Inflammatory macrophage (primary cell): ENCODE measurements at places on chromosomes 1 and 21.

GRCh38 chr1:208251015-208251414 lies 6.8 kb upstream of the PLXNA2 start:
- DNase-seq = no peak

- DNase-seq = no peak
Observed at GRCh38 chr1:211813590-211813989, 17.0 kb downstream of the LPGAT1 start.

- DNase-seq = no peak
Observed at GRCh38 chr1:55589671-55590297, 374.6 kb upstream of the USP24 start.

GRCh38 chr1:108808438-108808837 lies 48.5 kb downstream of the AKNAD1 start:
- DNase-seq = no peak

DNA sequence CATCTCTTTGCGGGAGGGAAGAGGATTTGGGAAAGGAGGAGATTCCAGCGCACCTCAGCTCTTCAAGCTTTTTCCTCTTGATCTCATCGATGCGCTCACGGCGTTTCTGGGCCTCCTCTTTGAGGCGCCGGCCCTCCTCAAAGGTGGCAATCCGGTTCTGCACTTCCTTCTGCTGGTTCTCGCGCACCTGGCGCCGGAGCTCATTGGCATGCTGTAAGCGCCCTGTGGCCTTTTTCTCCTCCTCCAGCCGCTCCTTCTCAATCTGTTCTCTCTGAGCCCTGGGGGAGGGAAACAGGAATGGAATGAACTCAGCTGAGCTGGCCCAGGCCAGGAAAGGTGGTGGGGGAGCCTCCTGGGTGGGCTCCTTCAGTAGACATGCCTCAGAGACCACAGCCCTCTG lies 10.4 kb upstream of the VSIG8 start:
- DNase-seq = no peak

DNA sequence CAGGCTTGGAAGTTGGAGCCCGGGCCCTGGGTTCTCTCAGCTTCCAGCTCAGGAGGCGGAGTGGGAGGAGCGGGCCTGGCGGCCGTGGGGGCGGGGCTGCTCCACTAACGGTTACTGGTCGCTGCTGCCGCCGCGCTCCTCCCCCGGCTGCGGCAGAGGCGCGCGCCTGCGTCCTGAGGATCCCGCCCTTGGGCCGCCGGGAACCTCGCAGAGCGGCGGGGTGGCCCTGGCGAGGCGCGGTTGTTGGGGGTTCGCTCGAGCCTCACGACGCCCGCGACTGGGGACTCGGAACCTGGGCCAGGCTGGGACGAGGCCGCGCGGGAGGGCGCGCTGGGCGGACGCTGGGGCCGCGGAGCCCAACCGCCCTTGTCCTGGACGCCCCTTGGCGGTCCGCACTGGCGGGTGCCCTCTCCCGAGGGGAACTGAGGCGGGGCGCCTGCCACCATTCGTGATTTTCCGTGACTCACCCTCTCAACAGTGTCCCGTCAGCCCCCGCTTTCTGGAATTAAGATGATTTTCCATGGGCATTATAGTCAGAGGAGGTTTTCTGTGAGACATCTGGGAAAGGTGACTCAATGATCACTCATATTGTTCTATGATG lies 34.1 kb downstream of the OR2G3 start:
- peak; percentile 12 for DNase-seq

DNA sequence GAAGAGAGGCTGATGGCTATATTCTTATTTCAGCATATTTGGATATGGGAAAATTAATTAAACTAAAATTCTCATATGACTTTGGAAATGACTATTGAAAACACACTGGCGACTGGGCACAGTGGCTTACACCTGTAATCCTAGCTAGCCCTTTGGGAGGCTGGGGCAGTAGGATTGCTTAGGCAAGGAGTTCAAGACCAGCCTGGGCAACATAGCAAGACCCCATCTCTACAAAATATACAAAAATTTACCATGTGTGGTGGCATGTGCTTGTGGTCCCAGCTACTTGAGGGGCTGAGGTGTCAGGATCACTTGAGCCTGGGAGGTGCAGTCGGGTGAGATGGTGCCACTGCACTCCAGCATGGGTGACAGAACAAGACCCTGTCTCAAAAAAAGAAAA lies 26.2 kb downstream of the HS2ST1 start:
- DNase-seq = no peak

GRCh38 chr1:16614361-16615252 lies 1.2 kb upstream of the NBPF1 start:
- no peak for DNase-seq

GRCh38 chr1:171742577-171742922 lies 685 bp upstream of the VAMP4 start:
- DNase-seq = peak; percentile 15

GRCh38 chr1:168507828-168508227 lies 36.0 kb downstream of the XCL2 start:
- no peak for DNase-seq

DNA sequence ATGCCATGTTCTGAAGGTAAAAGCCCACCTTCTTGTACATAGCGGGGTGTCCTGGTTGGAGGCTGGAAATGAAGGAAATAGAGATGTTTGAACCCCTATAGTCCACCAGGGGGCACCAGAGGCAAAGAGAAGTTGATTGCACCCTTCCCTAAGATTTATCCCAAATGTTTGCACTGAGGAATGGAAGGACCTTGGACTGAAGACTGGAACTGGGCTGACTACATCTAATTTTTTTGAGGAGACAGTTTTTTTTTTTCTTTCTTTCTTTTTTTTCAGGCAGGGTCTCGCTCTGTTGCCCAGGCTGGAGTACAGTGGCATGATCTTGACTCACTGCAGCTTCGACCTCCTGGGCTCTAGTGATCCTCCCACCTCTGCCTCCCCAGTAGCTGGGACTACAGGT lies 55.3 kb upstream of the EIF4G3 start:
- DNase-seq = peak; percentile 30

- no peak for DNase-seq
Observed at GRCh38 chr1:3902571-3903091, 2.6 kb upstream of the C1orf174 start.

DNA sequence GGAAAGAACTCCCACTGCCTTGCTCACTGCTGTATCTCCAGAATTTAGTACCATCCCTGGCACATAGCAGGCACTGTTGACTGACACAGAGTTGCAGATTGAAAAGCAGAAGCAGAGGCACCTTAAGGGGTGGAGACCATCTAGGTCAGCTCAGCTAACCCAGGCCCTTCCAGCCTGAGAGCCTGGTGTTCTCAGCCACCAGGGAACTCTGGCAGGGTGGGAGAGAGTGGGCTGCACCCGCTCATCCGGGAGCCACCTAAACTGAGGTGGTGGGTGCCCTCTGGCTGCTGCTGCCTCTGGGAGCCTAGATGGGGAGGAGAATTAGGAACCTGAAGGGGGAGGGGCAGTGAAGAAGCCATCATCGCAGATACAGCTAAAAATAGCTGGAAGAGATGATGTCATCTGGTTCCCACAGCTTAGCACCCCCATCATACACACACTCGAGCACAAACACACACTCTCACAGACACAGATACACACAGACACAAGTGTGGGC lies 1.5 kb upstream of the TSPAN1 start:
- no peak for DNase-seq

- DNase-seq = no peak
Observed at GRCh38 chr1:214404571-214405213, 123.7 kb downstream of the SMYD2 start.

DNA sequence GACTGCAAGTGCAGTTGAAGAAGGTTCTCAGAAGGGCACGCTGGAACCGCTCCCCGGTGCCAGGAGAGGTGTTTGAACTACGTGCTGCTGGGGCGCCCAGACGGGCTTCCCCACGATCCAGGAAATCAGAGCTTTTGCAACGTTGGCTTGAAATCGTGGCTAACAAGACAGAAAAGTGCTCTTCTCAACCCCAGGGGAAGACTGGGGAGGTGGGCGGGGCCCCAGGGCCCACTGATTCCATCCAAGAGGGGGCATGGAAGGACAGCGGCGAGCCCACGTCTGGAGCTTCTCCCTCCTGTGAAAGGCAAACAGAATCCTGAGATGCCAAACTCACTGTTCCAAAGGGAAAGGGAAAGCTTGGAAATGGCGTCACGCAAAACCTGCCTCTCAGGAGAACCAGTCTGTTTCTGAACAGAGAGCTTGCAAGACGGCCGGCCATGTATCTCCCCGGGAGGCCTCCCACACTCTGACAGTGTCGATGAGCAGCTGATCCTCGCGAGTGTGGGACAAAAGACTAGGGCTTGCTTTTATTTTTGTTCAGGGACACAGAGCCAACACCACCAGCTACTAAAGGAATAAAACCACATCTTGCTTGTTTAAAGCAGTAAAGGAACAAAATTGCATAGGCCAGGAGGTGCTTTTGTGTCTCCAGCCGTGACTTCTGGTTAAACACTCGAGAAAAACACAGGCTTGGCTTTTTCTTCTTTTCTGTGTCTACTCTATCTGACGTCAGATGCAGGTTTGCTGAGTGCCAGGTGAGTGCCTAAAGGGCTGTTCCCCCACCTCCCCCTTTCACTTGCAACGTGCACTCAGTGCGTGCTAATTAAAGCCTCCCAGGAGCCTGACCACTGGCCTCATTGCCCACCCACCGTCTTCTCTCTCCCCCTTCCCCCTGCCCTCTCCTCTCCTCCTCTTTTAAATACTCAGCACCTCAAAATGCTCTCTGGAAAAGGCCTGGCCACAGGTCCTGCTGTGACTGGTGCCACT lies 41.5 kb downstream of the LRRC3 start:
- no peak for DNase-seq

- no peak for DNase-seq
Observed at GRCh38 chr1:52558941-52559340, 6.0 kb upstream of the TUT4 start.

DNA sequence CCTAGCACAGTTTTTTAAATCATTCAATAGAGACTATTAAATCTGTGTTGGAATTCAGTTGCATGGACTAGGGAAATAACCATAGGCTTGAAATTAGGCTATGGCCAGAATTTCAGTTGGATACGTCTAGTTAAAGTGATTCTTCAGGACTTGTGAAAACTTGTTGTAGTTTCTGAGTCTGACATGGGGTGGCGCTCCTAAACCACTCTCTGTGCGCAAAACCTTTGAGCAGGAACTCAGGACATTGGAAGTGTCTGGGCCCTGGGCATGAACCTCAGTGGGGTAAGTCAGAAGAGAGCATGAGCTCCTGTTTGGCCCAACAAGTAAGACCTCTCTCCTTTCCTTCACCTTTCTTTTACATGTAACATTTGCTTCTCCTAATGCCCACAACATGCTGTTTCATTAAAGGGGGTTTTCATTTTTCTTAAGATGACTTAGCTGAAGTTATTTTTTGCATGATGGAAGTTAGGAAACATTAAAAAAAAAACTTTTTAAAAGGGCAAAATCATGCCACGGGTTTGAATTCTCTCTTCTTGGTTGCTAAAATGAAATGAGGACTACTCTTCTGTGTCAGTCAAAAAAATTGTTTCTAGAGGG lies 17.1 kb upstream of the CCDC190 start:
- peak; percentile 68 for DNase-seq

GRCh38 chr1:182080955-182081582 lies 19.6 kb upstream of the ZNF648 start:
- peak; percentile 70 for DNase-seq

GRCh38 chr1:180560200-180560867 lies 1.6 kb downstream of the OVAAL start:
- no peak for DNase-seq

DNA sequence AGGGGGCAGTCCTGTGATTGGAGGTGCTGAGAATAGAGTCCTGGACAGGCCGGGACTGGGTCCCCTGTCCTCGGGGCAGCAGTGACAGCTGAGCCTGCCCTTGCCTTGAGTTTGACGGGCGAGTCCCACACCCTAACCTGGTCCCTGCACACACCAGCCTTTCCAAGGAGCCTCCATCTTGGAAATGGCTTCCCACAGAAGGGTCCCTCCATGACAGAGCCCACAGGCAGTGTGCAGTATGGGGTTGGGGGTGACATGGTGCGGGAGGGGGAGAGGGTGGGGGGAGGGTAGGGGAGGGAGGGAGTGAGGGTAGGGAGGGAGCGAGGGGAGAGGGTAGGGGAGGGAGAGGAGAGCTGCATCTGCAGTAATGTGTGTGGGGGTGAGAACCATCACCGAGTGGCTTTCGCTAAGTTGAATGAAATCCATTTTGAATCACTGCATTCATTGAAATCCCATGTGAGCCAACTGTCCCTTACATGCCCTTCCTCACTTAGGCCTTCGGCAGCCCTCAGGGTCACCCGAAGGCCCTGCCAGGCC lies 10.1 kb upstream of the TMEM52 start:
- DNase-seq = no peak

GRCh38 chr1:76003946-76004345 lies 70.6 kb upstream of the ST6GALNAC3 start:
- DNase-seq = peak; percentile 19

- DNase-seq = no peak
Observed at GRCh38 chr1:195915826-195916225, 692.4 kb downstream of the KCNT2 start.

- no peak for DNase-seq
Observed at GRCh38 chr21:45560106-45561021, 18.1 kb upstream of the SLC19A1 start.
